Astrocyte of the spinal cord (primary cell): ENCODE measurements at places on chromosomes 4 and X.

- DNase-seq, result no peak
These were observed 156.4 kb downstream of the HS6ST2 start for GRCh38 chrX:132802033-132802432.

DNA sequence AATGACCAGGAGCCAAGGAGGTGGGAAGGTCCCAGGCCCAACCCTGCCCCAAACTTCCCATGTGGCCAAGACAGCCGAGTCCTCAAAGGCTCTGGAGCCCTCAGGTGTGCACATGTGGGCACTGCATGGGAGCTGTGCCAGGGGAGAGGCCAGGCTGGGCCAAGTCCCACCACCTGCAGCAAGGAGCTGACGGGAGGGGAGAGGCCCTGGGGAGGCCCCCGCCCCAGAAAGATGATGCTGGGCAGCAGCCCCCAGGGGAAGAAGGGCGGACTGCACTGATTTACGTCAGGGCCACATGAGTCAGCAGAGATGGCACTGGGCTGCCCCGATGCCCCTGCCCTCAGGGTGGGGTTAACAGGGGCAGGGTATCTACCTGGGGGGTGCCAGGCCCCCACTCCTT is 1.4 kb downstream of the L1CAM start:
- no peak for DNase-seq

DNA sequence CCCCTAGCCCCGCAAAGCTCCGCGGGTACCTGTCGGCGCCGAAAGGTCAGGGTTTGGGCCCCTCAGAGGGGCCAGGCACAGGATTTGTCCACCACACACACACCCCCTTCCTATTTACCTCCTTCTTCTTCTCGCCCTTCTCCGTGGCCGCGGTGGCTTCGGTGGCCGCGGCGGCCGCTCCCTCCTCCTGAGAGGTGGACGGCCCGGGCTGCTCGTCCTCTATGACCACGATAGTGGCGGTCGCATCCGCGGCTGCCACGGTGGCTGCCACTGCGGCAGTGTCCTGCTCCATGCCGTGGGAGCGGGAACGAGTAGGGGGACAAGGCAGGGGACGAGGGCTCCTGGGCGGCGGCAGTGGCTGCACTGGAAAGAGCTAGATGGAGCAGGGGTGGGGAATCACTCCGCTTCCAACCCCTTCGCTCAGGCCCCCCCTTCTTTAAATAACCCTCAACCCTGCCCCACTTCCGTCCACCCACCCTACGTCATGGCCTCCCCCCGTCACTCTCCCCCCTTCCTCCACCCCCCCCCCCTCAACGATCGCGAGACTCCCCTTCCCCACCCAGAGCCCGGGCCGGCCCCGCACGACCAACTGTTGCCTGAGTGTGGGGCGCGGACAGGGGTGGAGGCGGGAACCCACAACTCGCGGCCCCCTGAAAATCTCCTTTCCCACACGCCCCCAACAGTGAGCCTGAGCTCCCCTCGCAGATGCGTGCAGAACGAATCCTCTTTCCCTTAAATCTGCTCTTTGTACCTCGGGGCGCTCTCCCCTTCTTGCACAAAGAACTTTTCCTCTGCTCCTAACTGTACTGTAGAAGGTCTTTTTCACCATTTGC is at the start of gene SMARCA1:
SMARCA1 (minus strand) TSS at position 412 of the 833 bp plus-strand sequence; CDS start at position 292, 120 bp downstream.
- peak; percentile 59 for DNase-seq

- DNase-seq, result no peak
These were observed 593.8 kb downstream of the SMARCA1 start for GRCh38 chrX:128929271-128930057.

- peak; percentile 86 for DNase-seq
These were observed 648.7 kb upstream of the DIPK2B start for GRCh38 chrX:45849261-45849862.

GRCh38 chr4:169202145-169202699 is 68.5 kb downstream of the SH3RF1 start:
- DNase-seq, result peak; percentile 34

DNA sequence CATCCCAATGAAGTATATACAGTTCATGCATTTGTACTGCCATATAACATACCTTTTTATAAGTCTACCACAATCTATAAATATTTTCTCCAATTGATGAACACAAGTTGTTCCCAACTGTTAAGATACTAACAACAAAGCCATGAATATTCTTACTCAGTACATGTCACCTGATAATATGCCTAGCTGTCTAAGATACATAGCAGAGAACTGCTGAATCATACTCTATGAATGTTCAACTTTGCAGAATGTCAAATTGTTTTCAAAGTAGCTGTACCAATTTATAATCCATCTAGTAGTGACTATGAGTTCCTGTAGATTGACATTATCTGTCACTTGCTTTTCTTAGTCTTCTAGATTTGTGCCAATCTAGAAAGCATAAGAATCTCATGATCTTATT is 84.9 kb downstream of the RAB28 start:
- peak; percentile 31 for DNase-seq

DNA sequence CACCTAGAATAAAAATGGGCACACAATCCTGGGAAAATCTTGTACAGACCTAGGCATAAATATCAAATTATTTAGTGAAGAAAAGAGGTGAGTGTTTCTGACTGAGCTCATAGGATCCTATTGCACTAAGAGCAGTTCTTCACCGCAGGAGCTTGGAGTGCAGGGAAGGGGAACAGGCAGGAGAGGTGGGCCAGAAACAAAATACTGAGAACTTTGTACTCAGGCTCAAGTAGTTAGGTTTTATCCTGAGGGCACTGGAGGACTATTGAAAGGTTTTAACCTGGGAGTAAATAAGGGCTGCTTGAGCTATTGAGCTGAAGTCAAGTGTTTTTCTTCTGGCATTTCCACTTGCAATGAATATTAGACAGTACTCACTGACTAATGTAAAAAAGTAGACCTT is 12.2 kb downstream of the EPHA5 start:
- no peak for DNase-seq

DNA sequence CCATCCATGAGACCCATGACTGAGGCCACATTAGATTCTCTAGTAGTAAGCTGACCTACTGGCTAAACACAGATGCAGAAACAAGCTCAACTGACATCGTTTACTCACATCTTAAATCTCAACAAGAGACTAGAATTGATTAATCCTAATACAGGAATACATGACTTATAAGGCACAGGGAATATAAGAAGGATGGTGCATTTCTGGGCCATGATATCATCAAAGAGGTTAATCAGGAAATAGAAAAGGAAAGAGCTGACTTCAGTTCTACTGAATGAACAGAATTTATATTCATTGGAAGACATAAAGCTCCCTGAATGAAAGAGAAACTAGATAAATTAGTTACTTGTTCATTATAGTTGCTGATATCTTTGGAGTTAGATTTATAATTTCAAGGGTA is 1406.5 kb downstream of the STIM2 start:
- DNase-seq, result no peak

DNA sequence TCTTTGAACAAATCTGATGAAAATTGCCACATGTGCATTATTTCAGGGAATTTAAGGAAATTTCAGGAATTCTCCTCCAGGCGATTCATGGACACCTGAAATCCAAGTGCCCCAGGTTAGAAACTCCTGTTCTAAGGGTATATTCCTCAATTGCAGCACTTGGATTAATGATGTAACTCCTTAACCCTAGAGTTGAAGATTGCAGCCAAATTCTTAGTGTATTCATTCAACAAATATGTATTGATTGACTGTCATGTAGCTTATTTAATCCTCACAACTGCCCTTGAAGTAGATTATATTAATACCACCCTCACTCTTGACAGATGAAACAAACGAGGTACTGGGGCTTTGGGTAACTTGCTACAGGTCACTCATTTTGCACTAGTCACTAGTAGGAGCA is 11.3 kb downstream of the CETN2 start:
- DNase-seq, result no peak

DNA sequence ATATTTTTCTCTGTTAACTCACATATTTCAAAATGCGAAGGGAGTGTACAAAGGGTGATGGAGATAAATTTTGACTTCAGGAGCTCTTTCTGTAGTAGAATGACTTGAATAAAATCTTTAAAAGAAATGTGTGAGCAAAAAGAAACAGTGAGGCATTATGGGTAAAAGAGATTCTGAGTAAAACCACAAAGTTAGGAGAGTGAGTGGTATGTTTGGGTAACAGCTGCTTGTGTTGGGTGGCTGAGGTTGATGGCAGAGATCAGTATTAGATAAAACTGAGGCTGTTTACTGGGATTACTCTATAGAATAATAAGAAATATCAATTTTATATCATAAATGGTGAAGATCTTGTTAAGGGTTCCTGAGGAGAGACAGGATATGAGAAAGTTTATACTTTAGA is 434.2 kb upstream of the AMOT start:
- no peak for DNase-seq

DNA sequence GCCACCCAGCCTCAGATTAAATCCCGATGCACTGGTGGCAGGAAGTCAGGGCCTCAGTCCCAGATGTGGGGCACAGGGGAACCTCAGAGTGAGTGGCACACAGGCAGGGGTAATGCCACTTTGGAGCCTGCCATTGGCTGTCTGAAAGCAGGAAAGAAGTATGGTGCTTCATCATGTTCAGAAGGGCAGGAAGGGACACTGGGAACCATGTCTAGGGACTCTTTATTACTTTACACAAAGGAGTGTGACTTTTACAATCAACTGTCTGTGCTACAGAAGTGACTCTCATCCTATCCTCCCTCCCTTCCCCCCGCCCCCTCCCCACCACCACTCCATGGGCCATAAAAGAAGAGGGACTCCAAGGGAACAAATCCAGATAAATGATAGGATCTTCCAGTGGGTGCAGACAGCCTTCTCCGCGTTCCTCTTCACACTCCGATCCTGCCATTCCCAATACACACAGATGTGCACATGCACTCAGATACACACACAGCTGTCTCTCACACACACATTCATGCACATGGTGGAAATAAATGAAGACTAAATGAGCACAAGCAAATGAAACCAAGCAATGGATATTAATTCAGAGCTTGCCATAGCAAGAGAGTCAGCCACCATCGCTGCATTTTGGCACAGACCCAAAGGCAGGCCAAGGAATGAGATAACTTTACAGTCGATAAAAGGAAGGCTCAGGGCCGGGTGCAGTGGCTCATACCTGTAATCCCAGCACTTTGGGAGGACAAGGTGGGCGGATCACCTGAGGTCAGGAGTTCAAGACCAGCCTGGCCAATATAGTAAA is 2.5 kb upstream of the TMEM154 start:
- DNase-seq, result no peak

DNA sequence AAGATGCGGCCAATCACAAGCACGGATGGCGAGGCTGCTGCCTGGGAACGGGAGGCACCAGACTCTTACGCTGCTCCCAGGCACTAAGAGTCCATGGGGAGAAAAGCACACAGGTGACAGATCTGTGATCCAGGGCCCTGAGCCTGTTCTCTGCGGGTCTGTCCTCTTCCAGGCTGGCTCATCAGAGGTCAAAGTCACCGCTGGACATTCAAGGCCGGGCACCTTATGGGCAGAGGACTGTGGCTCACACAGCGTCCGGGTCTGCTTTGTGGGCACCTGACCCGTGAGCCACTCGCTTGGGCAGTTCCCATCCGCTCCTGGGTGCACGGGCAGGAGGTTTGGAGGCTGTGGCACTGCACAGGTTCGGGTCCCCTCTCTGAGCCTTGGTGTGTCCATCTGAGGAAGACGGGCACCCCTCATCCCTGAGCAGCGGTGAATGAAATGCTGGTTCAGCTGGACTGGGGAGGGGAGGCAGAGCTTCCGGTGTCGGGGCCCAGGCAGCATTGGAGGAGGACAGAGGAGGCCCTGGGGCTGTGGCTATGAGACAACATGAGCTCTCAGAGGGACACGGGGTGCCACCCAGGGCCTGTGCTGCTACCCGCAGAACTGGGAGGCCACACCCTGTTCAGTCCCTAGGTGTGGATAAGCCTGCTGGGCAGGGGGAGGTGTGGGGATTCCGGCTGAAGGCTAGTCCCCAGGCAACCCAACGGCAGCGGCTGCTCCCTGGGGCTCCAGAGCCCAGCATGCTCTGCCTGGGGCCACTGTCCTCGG is 61.2 kb upstream of the AFAP1 start:
- DNase-seq, result no peak

GRCh38 chr4:10020106-10020505 is 1.2 kb downstream of the SLC2A9 start:
- no peak for DNase-seq

- peak; percentile 74 for DNase-seq
These were observed 9.4 kb upstream of the MMAA start for GRCh38 chr4:145609481-145610427.

GRCh38 chrX:119226446-119226845 is 9.6 kb upstream of the PGRMC1 start:
- DNase-seq, result peak; percentile 50

GRCh38 chr4:25182937-25183336 is 22.7 kb upstream of the SEPSECS start:
- DNase-seq, result no peak

GRCh38 chr4:61335241-61335763 is 135.2 kb downstream of the ADGRL3 start:
- DNase-seq, result no peak

GRCh38 chr4:56342746-56343145 is 44.5 kb downstream of the AASDH start:
- peak; percentile 53 for DNase-seq

GRCh38 chrX:71053217-71053621 is 14.9 kb downstream of the SNX12 start:
- peak; percentile 19 for DNase-seq

GRCh38 chr4:8115916-8116315 is 42.7 kb downstream of the ABLIM2 start:
- no peak for DNase-seq

DNA sequence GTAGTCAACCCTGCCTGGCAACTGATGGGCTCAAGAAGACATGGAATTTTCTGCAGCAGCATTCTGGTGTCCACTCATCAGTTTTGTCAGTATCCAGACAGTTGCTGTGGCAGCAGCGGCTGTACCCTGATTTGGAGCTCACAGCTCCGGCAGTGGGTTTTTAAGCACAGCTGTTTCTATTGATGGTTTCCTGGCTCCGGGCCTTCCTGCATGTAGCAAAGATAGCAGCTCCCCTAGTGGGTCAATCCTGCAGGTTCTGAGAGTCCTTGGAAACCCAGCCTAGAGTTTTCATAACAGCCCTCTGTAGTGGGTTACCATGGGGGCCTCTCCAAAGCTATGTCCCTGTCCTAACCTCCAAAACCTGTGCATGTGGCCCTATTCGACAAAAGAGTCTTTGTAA is 84.0 kb upstream of the ATP6AP2 start:
- DNase-seq, result peak; percentile 30

- no peak for DNase-seq
These were observed 6.5 kb downstream of the HMGN5 start for GRCh38 chrX:81195259-81195658.

GRCh38 chr4:47367761-47368160 is 95.7 kb downstream of the COMMD8 start:
- no peak for DNase-seq

- DNase-seq, result no peak
These were observed 166.7 kb upstream of the RPS6KA3 start for GRCh38 chrX:20433388-20433775.

GRCh38 chr4:31877429-31877828 is 1157.3 kb downstream of the PCDH7 start:
- no peak for DNase-seq

GRCh38 chrX:97756879-97757278 is 873.2 kb downstream of the RPA4 start:
- DNase-seq, result no peak
